Activated CD4-positive, alpha-beta T cell treated with anti-CD3 and anti-CD28 coated beads, Interleukin-2, amount 10 ng/mL, durations not matched to agents 7 days and 5 days (primary cell): ENCODE measurements at places on chromosomes 7 and 10. TPM values are rescaled to one million over a fixed set of nuclear protein-coding genes. Genes with fewer than 3 reads are reported as not detected.
A peak's percentile ranks its signal among the peaks of the same experiment; 100 is the strongest.

The CLRN3 gene
- total RNA-seq = not detected

The ATG9B gene
- total RNA-seq = 12.3 TPM

The CCL24 gene
- not detected for total RNA-seq

The NCF1 gene
- total RNA-seq = 2.4 TPM

The FAM25G gene
- total RNA-seq = not detected

The PALS2 gene
- 20.2 TPM for total RNA-seq

The BMPR1A gene
- 11.7 TPM for total RNA-seq

GRCh38 chr10:129969911-129970464 is 5.9 kb upstream of the EBF3 start:
- DNase-seq = no peak

DNA sequence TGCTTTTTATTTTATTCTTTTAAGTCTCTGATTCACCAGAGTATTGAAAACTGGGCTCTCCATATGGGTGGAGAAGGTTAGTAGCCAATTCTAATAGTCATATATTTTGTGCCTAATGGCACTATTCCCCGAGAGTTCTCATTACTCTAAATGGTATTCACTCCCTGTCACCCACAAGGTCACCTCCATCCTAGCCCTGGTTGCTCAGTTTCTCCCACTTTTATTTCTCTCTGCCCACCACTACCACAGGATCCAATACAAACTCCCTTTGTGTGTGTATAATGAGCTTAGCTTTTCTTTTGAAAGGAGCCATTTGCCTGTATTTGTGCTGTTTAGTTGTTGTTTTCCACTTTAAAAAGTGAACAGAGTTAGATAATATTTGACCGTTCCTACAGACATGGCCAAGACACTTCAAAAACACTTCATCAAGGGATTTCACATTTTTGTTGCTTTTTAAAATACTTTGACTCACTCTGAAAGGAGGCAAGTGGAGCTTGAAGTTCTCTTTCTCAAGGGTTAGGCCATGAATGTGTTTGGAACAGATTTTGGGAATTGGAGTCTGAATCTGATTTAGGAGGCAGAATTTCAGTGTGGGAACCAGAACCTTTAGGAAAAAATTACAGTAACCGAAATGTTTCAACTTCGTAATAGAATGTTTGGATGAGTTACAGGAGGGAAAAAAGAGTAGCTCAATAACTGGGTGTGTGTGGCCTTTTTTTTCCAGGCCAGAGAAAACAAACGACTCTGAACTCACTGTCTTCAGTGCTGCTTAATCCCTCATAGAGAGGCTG is 321.3 kb downstream of the BICC1 start:
- DNase-seq = no peak

DNA sequence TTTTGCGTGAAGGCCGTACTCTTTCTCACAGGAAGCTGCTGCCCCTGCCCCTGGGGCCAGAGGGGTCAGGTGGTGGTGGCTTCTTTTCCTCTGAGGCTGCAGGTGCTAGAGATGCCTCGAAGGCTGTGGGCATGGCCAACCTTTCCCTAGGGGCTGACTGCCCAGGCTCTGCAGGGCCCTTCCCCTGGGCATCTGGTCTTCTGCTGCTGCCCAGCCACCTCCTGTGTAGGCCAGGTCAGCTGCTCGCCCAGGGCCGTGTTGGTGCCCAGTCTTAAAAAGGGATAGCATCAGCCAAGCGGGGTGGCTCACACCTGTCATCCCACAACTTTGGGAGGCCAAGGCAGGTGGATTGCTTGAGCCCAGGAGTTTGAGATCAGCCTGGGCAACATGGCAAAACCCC is 114.3 kb downstream of the FAM53B start:
- no peak for DNase-seq

GRCh38 chr10:72228318-72228751 is 12.3 kb upstream of the ASCC1 start:
- DNase-seq = no peak

DNA sequence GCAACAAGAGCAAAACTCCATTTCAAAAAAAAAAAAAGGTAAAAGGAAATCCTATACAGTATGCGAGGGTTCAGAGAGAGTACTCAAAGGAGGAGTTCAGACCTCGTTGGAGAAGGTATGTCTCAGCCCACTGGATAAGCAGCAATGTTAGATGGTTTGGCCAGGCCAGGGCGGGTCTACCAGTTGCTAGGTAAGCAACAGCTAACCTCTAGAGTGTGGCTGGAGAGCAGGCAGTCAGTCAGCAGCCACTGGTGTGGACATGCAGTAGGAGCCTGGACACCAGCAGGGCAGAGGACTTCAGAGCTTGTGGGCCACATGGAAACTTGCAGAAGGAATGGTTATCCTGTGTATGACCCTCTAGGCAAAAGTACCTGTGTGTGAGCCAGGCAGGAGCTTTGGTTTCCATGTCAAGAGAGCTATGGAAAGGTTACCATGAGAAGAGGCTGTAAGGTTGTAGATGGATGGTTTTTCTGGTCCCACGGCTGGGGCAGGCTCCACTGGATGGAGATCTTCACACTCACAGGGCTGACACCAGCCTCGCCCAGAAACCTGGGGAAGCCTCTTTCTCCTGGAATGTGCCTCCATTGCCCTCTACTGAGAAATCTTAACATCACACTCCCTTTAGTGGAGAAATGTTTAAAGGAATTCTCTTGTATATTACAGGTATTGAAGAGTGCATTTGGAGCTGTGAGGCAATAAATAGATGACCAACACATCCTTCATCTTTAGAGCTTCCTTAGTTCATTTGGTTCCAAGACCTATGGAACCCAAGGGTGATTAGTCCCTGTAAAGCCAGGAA is 63.6 kb downstream of the CCDC186 start:
- no peak for DNase-seq

GRCh38 chr7:1086588-1087464 is 1.1 kb upstream of the GPER1 start:
- DNase-seq = peak; percentile 75

- peak; percentile 72 for DNase-seq
These were observed 103.9 kb downstream of the CUBN start for GRCh38 chr10:17025444-17026295.

DNA sequence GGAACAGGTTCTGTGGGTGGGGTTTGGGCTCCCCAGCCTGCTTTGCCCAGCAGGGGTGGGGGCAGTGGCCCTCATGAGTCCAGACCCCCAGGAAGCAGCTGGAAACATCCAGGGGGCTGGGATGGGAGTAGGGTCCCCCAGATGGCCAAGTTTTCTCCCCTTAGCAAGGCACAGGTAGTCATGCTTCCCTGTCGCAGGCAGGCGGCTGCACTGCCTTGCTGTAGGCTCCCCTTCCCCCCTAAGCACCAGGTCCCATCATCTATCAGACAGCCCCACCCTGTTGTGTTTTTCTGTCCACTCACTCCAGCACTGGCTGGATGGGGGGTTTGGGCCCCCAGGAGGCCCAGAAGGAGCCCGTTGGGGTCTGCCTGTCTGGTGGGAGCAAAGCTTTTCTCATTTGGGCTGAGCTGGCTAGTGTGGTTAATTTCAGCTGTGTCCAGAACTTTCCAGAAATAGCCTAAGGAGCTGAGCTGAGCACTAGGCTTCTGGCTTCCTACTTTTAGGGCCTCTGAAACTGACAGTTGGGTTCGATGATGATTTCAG is 7.9 kb downstream of the BRI3 start:
- no peak for DNase-seq

GRCh38 chr10:60950300-60950699 is 6.3 kb upstream of the RHOBTB1 start:
- DNase-seq = no peak

- peak; percentile 42 for DNase-seq
These were observed 28.7 kb downstream of the GIMAP8 start for GRCh38 chr7:150479023-150479716.

GRCh38 chr10:30534465-30535144 is 94.9 kb downstream of the LYZL2 start:
- DNase-seq = peak; percentile 81

GRCh38 chr10:47087667-47088066 is 176.4 kb downstream of the PTPN20 start:
- DNase-seq = no peak

DNA sequence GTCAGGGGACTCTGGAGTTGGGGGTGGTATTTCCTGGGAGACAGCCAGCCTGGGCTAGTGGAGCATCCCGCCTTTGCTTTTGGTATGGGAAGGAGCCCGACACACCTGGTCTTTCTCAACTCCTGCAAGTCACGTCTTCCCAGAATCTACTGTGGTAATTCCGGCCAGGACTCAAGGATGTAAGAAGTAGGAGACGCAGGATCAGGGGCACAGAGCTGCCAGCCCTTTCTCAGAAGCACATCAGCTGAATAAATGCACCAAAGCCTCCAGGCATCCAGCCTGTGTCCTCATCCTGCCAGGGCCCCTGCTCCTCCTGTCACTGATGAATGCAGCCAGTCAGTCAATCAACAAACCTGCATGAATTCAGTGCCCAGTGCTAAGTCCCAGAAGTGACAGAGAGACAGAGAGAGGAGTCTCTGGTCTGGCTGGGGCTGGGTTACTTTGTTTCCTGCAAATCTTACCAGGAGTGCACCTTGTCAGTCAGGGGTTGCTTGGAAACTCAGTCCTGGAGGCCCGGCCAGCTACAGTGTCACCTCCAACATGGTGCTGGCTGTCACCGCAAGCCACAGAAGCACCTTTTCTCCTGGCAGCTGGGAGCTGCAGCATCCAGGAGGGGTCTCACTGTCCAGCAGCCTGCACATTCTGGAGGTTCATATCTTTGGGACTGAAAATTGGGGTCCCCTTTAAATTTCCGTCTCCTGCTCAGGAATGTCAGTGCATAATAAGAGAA is 101.8 kb downstream of the PTPRE start:
- DNase-seq = no peak

DNA sequence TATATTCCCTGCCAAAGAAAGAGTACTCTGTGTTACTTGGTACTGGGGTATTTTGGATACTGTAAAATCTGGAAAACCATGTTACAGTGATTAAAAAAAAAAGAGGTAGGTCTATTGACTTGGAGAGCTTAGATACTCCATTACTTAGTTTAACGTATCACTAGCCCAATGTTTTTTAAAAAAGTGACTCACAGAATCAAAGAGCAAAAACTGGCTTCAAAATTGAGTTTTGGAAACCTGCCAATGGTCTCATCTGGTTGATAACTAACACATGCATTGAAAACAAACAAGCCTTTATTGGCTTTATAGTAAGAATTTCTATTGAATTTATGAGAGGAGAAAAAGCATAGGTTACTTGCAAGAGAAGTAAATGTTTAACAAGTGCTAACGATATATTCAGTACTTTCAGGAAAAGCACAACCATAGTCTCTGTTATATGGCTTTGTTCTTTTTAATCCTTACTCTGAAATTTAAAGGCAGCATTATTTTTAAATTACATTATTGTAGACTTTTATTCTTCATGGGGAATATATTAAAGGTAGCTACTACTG is 563.3 kb upstream of the SORCS1 start:
- DNase-seq = no peak

- no peak for DNase-seq
These were observed 45.8 kb downstream of the COL13A1 start for GRCh38 chr10:69847458-69847857.

DNA sequence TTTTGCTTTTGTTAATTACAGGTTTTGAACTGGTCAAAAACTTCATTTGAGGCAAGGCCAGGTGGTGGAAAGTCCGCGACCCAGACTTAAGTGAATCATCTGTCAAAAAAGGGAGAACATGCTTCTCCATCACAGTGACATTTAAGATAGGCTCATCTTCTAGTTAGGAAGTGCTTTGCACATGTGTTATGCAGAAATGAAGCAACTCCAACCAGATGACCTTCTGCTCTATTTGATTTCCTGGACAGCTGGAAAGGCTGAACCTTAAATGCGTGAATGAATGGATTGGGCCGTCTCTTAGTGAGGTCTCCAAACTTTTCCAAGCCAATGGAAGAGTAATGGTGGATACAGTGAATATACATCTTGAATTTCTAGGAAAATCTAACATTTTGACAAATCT is 101.6 kb upstream of the FAM13C start:
- DNase-seq = no peak

DNA sequence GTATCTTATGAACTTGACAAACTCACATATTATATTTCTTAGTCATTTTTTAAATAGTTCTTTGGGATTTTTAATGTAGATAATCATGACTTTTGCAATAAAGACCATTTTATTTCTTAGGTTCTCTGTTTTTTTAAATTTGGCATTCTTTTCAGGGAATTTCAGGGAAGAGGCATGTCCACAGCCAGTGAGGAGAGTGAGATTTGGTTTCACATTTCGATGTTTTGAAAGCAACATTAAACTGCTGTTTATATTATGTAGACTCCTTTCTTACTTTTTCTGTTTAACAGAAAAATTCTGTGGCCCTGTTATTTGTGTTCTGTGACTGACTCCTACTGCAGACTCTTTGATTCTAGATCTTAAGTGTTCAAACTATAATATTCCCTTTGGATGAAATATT is 153.7 kb downstream of the FAM107B start:
- DNase-seq = no peak

DNA sequence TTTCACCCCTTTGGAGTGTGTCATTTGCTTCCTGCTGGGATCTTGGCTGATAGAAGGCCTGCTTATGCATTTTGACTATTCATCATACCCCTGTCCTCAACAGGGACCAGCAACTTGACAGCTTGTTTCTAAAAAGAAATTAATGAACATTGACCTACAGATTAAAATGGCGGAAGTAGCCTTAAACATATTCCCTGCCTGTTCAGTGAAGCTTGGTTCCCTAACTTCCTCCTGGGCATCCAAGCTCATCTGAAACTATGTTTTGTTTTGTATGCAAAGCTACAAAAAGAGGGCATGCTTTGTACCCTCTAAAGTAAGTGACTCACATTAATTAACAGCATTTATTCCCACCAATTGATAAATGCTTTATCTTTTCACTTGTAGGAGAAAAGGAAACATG is 26.8 kb upstream of the CDK14 start:
- DNase-seq = no peak

DNA sequence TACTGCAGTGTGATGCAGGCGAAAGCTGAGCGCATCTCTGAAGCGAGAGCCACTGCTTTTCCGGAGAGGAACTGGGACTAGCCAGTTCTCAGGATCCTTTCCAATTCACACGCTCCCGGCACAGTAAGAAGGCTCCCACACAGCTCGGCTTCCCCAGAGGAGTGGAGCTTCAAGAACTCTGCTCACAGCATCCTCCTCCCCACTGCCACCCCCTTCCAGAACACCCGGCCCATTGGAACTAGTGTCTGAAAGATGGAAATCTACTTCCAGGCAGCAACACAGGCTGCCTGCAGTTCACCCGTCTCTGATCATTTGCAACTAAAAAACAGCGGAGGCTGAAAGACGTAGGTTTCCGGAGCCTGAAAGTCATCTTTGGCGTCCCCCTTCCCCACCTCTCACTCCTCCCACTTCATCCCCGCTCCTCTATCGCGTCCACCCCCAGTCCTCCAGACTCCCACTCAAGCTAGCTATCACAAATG is at the start of gene DGKB:
DGKB (minus strand) TSS at position 163 of the 479 bp plus-strand sequence.
- DNase-seq = no peak

DNA sequence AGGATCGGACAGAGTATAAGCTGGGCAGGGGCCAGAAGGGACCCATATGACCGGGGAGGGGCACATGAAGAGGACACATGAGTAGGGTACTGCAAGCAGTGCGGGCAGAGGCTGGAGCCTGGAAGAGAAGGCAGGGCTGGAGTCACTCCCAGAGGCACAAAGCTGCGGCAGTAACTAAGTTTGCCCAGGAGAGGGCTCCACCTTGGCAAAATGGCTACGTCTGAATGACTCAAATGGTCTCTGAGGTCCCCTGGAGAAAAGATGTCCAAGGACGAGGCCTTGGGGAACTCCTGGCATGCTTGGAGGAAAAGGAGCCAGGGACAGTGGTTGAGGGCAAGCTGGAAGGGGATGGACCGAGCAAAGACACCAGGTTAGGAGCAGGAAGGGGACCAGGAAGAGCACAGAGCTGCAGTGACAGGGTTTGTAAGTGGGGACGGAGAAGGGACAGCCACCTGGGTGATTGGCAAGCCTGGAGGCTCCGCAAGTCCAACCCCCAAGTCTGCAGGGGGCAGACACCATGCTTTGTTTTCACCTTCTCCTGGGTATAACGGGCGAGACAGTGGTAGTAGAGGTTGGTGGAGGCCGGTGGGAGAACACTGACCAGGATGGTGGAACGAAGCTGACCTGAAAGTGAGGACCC is 43.1 kb upstream of the LBX1 start:
- peak; percentile 65 for DNase-seq
